Neural progenitor cell (in vitro differentiated cells): ENCODE measurements at places on chromosomes 7 and 10. TPM values are rescaled to one million over a fixed set of nuclear protein-coding genes. Genes with fewer than 3 reads are reported as not detected.

The MEOX2 gene
- total RNA-seq, result 0.25 TPM in 1 of 2 replicates, not detected in the other

The SH2D4B gene
- total RNA-seq, result 0.06 and 0.11 TPM in 2 replicates

- no peak overlapping the region for H3K4me3 ChIP-seq
- DNase-seq, result no peak
- no peak overlapping the region for H3K27ac ChIP-seq
- no peaks in the 10 kb centered on the region for H3K36me3 ChIP-seq
- H3K27me3 ChIP-seq, result no peaks in the 10 kb centered on the region
Observed at GRCh38 chr7:38321515-38321944, 48.1 kb upstream of the TARP start.

DNA sequence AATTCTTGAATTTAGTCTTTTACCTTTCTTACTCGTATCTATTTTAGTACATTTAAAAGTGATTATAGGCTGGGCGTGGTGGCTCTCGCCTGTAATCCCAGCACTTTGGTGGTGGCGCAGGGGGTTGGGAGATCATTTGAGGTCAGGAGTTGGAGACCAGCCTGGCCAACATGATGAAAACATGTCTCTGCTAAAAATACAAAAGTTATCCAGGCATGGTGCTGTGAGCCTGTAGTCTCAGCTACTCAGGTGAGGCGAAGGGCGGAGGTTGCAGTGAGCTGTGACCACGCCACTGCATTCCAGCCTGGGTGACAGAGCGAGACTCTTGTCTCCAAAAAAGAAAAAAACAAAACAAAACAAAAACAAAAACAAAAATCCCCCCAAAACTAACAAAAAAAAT lies 12.2 kb downstream of the PRKCQ start:
- no peak overlapping the region for H3K4me3 ChIP-seq
- DNase-seq, result no peak
- no peak overlapping the region for H3K27ac ChIP-seq
- no peaks in the 10 kb centered on the region for H3K27me3 ChIP-seq
- H3K4me1 ChIP-seq, result peaks cover 14% of the 10 kb centered on the region

The ZPBP gene
- total RNA-seq, result not detected in 2 replicates

DNA sequence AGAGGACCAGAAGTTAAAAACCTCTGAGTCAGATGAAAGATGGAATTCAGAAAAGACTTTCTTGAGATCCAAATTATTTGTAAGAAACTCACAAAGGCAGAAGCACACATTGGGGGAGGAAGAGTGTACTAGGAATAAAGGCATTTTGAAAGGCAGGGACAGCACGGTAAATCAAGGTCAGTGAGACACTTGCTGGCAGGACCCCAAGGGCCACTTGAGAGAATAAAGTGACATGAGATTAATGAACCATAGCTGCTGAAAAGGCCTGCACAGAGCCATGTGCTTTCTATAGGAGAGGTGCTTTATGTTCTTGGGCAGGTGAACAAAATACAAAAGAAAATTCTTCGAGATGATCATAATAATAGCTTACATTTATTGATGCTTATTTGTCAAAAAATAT lies 929.9 kb upstream of the MBL2 start:
- no peaks in the 10 kb centered on the region for H3K27me3 ChIP-seq
- H3K4me3 ChIP-seq, result no peak overlapping the region
- H3K27ac ChIP-seq, result no peak overlapping the region
- no peak for DNase-seq

The VWC2 gene
- total RNA-seq, result 0.03 TPM in 1 of 2 replicates, not detected in the other

DNA sequence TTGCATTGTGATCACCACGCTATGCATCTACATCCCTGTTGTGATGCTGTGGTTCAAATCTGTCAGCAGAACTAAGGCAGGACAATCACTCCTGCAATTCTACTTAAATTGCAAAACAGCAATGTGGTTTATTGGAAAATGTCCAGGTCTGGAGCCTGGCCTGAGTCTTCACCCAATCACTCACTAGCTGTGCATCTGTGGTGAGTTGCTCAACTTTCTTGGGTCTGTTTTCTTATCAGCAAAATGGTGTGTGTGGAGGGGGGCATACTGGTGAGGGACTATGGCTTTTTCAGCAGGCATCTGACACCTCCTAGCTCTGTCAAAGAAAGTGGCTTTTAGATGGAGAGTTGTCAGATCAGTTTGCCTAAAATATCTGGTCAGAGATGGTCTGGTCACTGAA lies 108.3 kb upstream of the FEZF1 start:
- no peak for DNase-seq
- H3K27ac ChIP-seq, result no peak overlapping the region
- H3K27me3 ChIP-seq, result no peaks in the 10 kb centered on the region
- H3K4me3 ChIP-seq, result no peak overlapping the region
- H3K36me3 ChIP-seq, result no peaks in the 10 kb centered on the region

DNA sequence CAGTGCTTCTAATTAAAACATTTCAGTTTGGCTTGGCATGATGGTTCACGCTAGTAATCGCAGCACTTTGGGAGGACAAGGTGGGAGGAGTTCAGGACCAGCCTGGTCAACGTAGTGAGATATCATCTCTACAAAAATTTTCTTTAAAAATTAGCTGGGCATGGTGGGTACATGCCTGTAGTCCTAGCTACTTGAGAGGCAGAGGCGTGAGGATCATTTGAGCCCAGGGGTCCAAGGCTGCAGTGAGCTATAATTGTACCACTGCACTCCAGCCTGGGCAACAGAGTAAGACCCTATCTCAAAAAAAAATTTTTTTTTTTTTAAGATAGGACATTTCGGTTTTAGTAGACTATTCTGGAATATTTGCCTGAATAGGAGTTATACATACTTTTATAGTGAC lies 12.4 kb downstream of the HBP1 start:
- H3K27me3 ChIP-seq, result no peaks in the 10 kb centered on the region
- H3K4me3 ChIP-seq, result no peak overlapping the region
- H3K27ac ChIP-seq, result no peak overlapping the region
- DNase-seq, result no peak

DNA sequence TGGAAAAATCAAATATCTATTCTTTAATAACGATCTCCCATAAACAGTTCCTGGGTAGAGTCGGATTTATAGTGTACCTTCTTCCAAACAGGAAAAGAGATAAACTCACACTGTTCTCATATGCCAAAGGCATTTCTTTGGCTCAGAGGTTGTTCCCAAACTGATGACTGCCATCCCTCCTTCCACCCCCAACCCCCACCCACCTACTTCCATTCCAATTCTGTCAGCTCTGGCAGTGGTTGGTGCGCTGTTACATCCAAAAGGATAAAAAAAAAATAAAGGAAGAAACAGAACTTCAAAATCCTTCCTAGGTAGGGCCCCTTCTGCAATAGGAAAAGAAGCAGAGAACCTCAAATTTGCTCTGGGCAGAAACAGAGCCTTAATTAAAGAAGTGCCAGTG lies 104.7 kb downstream of the DGKI start:
- H3K36me3 ChIP-seq, result no peaks in the 10 kb centered on the region
- H3K4me1 ChIP-seq, result peaks cover under 1% of the 10 kb centered on the region
- DNase-seq, result no peak
- no peak overlapping the region for H3K27ac ChIP-seq
- H3K27me3 ChIP-seq, result no peaks in the 10 kb centered on the region

GRCh38 chr10:61900829-61901792 lies at the start of gene ARID5B:
Gene ARID5B, plus strand, starts transcription at chr10:61901699. Its CDS starts 11 bp downstream, at chr10:61901710.
- peak within 1 kb of the TSS; percentile 69 for H3K4me3 ChIP-seq
- peaks cover 50% of the 10 kb centered on the region for H3K27me3 ChIP-seq
- H3K36me3 ChIP-seq, result no peaks in the 10 kb centered on the region
- peak within 1 kb of the TSS; percentile 76 for H3K27ac ChIP-seq
- peak; percentile 79 for DNase-seq
- H3K4me1 ChIP-seq, result no peaks in the 10 kb centered on the region

The SGPL1 gene
- 51.5 and 53.6 TPM in 2 replicates for total RNA-seq

DNA sequence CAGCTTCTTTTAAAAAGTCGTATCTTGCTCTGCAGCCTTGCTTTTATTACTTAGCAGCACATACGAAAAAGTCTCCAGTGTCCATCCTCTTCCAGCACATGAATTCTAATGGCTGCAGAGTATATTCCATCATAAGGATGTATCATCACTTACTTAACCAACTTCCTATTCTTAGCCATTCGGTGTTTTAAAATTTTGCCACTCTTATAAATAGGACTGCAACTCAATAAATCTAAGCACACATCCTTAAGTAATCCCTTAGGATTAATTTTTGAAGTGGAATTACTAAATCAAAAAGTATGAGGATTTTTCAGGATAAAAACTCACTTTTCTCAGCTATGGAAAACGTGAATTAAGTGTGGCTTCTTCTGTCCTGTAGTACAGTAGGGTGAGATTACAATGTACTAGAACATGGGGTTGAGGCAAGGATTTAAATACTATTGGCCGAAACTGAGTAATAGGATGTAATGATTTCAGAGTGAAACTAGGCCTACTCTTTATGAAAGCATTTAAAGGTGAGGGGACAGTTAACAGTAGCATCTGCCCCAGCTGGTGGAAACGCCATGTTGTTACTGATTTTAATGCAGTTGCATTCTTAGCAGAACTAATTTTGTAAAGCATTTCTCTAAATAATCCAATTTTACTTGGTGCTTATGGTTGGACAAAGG lies 1035.5 kb downstream of the LRMDA start:
- no peaks in the 10 kb centered on the region for H3K4me1 ChIP-seq
- H3K27me3 ChIP-seq, result no peaks in the 10 kb centered on the region
- no peak overlapping the region for H3K4me3 ChIP-seq
- DNase-seq, result no peak

The TMEM229A gene
- total RNA-seq, result 0.06 TPM in 1 of 2 replicates, not detected in the other

The RADIL gene
- total RNA-seq, result 3.1 and 5.8 TPM in 2 replicates

- no peaks in the 10 kb centered on the region for H3K27me3 ChIP-seq
- no peak overlapping the region for H3K4me3 ChIP-seq
- DNase-seq, result peak; percentile 13
- H3K27ac ChIP-seq, result peak overlapping the region; percentile 68
Observed at GRCh38 chr10:126301701-126302475, 86.4 kb downstream of the ADAM12 start.

DNA sequence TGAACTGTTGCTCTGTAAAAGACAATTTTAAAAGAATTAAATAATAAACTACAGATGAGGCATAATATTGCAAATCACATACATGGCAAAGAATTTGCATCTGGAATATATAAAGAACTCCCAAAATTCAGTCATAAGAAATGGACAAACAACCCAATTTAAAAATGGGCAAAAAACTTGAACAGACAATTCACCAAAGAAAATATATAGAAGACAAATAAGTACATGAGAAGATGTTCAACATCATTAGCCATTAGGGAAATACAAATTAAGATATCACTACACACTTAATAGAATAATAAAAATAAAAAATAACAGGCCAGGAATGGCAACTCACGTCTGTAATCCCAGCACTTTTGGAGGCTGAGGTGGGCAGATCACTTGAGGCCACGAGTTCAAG lies 22.0 kb upstream of the TNPO3 start:
- H3K36me3 ChIP-seq, result no peaks in the 10 kb centered on the region
- H3K4me3 ChIP-seq, result no peak overlapping the region
- no peak for DNase-seq
- H3K4me1 ChIP-seq, result no peaks in the 10 kb centered on the region

DNA sequence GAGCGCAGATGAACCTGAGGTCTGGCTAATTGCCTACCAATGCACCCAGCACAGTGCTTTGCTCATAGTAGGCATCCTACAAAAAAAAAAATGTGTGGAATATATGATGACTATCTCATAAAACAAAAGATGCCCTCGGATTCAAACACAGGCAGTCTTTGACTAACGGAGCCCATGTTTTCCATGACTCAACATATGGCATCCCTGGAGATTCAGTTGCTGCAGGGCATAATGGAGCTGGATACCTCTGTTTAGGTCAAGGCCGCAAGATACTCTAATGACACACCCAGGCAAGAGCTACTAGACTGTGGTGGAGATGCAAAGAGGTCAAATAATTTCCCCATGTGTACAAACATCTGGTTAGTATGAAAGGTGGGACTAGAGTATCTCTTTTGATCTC lies 16.3 kb downstream of the CUBN start:
- H3K27me3 ChIP-seq, result no peaks in the 10 kb centered on the region
- no peaks in the 10 kb centered on the region for H3K36me3 ChIP-seq
- H3K27ac ChIP-seq, result no peak overlapping the region
- no peaks in the 10 kb centered on the region for H3K4me1 ChIP-seq
- no peak for DNase-seq
- H3K4me3 ChIP-seq, result no peak overlapping the region

GRCh38 chr7:119720541-119720940 lies 552.4 kb upstream of the KCND2 start:
- no peak overlapping the region for H3K27ac ChIP-seq
- H3K36me3 ChIP-seq, result no peaks in the 10 kb centered on the region
- no peak for DNase-seq
- no peak overlapping the region for H3K4me3 ChIP-seq
- H3K4me1 ChIP-seq, result peaks cover 7% of the 10 kb centered on the region
- H3K27me3 ChIP-seq, result no peaks in the 10 kb centered on the region

DNA sequence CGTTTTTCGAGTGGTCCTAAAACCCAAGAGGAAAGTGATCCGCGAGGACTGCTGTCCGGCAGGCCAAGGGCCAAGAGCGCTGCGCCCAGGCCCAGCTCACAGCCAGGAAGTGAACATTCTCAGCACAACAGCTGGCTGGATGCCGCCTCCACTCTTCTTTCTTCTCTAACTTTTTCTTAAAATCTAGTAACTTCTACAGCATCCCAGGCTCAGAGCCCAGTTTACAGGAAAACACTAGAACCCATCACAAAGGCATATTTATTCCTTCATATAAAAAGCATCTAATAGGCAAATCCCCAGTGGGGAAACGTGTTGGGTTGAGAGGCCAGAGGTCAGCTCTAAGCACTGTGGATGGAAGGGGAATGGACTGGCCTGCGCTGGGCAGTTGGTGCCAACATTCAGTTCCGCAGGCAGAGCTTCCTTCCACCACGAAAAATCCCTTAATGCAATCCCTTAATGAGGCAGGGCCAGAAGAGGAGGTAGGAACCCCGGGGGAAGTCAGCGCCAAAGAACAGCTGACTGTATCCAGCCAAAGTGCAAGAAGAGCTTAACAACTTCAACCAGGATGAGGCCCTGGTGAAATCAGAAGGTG lies 74.8 kb downstream of the ZRANB1 start:
- H3K27me3 ChIP-seq, result no peaks in the 10 kb centered on the region
- DNase-seq, result no peak
- H3K36me3 ChIP-seq, result no peaks in the 10 kb centered on the region
- H3K27ac ChIP-seq, result no peak overlapping the region
- no peak overlapping the region for H3K4me3 ChIP-seq

DNA sequence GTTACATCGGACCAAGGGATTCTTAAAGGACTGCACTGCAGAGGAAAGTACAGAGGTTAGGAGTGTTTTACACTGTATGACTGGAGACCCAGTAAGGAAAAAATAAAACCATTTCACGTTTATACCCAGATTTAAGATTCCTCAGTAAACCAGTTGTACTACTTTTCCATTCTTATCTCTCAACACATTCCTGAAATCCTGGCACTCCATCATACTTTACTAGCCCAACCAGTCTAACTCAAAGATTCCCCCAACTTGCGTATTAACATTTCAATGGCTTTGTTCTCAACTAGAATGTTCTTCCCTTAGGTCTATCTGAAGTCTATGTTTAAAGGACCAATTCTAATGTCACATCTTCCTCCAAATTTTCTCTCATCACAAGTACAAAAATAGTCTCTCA lies 8.0 kb downstream of the CCDC186 start:
- DNase-seq, result no peak
- no peak overlapping the region for H3K27ac ChIP-seq
- H3K4me1 ChIP-seq, result no peaks in the 10 kb centered on the region
- H3K4me3 ChIP-seq, result no peak overlapping the region
- H3K36me3 ChIP-seq, result peaks cover 5% of the 10 kb centered on the region

- H3K36me3 ChIP-seq, result no peaks in the 10 kb centered on the region
- H3K4me1 ChIP-seq, result peaks cover 18% of the 10 kb centered on the region
- H3K27me3 ChIP-seq, result no peaks in the 10 kb centered on the region
- H3K27ac ChIP-seq, result no peak overlapping the region
- no peak overlapping the region for H3K4me3 ChIP-seq
- no peak for DNase-seq
Observed at GRCh38 chr10:128063736-128064107, 62.5 kb downstream of the MKI67 start.

GRCh38 chr7:136324073-136324704 lies 347.0 kb upstream of the MTPN start:
- no peaks in the 10 kb centered on the region for H3K4me1 ChIP-seq
- no peak for DNase-seq
- no peaks in the 10 kb centered on the region for H3K27me3 ChIP-seq
